Tongue (tissue), 3 donors: ENCODE measurements at places on chromosomes 4 and X. TPM values are rescaled to one million over a fixed set of nuclear protein-coding genes. Genes with fewer than 3 reads are reported as not detected.

The OPRPN gene
- total RNA-seq: not detected

The PDCL2 gene
- not detected for total RNA-seq

The LPAR4 gene
- total RNA-seq: 40.8 TPM

The TREX2 gene
- total RNA-seq: 2.2 TPM
